ENCODE measurements at places on chromosomes 1 and 21.

- no peak overlapping the region for H3K4me3 ChIP-seq
- H3K4me1 ChIP-seq: no peaks in the 10 kb centered on the region
- H3K27me3 ChIP-seq: no peaks in the 10 kb centered on the region
- no peak overlapping the region for H3K27ac ChIP-seq
- H3K36me3 ChIP-seq: peaks cover 17% of the 10 kb centered on the region
Observed at GRCh38 chr1:2506901-2507565, 19.4 kb downstream of the PANK4 start.

DNA sequence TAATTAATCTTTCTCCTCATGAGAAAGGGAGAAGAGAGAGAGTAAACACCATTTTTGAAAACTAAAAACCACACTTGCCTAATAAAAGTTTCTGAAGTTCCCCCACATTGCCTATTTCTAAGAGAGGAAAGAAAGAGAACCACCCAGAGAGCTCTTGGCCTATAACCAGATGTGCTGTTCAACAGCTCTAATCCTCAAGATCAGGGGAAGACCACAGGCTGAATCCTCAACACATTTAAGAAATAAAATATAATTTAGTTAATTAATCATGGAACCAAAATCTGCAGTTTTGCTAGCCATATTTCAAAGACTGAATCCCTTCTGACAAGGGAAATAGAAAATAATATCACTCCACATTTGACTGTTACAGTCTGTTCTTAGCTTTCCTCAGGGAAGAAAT, 11.9 kb downstream of the PRRX1 start:
- H3K27me3 ChIP-seq: peaks cover 7% of the 10 kb centered on the region
- DNase-seq: no peak
- no peak overlapping the region for H3K4me3 ChIP-seq
- H3K27ac ChIP-seq: no peak overlapping the region

DNA sequence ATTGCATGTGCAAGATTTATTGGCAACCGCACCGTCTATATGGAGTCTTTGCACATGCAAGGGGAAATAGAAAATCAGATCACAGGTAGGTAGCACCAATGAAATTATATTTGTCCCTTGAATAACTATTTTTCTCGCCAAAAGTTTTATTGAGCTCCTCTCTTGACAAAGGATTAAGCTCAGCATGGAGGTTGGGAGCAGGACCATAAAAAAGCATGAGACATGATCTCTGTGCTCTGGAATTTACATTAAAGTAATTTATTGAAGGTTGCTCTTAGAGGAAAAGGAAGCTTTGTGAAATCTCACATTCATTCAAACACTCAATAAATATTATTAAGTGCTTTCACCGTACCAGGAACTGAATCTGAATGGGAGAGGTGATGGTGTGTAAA, 66.0 kb upstream of the UBE2U start:
- no peaks in the 10 kb centered on the region for H3K36me3 ChIP-seq
- no peaks in the 10 kb centered on the region for H3K27me3 ChIP-seq
- H3K4me3 ChIP-seq: no peak overlapping the region
- DNase-seq: no peak

- no peaks in the 10 kb centered on the region for H3K27me3 ChIP-seq
- no peak for DNase-seq
- H3K36me3 ChIP-seq: peaks cover 10% of the 10 kb centered on the region
- H3K4me1 ChIP-seq: peaks cover 40% of the 10 kb centered on the region
- H3K4me3 ChIP-seq: peak overlapping the region; percentile 86
Observed at GRCh38 chr21:44940116-44940631, 345 bp downstream of the SLX9 start.

DNA sequence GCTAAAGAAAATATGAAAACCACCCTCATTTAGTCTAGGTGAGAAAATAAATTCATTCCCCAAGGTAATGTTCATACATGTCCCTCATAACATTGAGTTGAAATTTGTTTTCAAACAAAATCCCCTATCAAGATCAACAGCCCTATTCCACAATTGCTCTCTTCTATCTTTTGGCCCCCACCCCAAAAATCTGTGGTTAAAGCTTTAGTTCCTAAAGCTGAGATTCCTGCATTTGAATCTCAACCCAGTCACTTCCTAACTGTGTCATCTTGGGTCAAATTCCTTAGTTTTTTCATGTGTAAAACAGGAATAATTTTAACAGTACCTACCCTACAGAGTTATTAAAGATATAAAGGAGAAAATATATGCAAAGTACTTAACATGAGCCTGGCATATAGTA, 22.0 kb downstream of the KIAA0319L start:
- no peaks in the 10 kb centered on the region for H3K27me3 ChIP-seq
- peaks cover 4% of the 10 kb centered on the region for H3K36me3 ChIP-seq
- DNase-seq: no peak
- H3K4me1 ChIP-seq: peaks cover 44% of the 10 kb centered on the region
- H3K4me3 ChIP-seq: no peak overlapping the region
- H3K27ac ChIP-seq: no peak overlapping the region

DNA sequence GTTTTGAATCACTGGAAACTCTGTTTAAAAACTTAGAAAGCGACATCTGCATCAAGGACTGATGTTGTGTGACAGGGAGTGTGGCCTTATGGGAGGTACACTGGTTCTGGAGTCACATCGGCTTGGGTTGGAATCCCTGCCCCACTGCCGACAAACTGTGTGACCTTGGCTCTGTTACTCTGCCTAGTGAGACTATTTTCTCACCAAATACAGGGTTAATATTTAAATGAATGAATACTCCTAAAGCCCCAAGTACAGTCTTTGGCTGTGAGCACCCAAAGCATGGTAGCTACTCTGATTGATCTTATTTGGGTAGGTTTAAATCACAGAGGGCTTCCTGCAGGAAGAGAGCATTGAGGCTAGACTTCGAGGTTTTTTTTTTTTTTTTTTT, 102.0 kb downstream of the ACTL8 start:
- H3K4me1 ChIP-seq: no peaks in the 10 kb centered on the region
- no peaks in the 10 kb centered on the region for H3K27me3 ChIP-seq
- H3K36me3 ChIP-seq: no peaks in the 10 kb centered on the region
- DNase-seq: no peak
- H3K27ac ChIP-seq: no peak overlapping the region

DNA sequence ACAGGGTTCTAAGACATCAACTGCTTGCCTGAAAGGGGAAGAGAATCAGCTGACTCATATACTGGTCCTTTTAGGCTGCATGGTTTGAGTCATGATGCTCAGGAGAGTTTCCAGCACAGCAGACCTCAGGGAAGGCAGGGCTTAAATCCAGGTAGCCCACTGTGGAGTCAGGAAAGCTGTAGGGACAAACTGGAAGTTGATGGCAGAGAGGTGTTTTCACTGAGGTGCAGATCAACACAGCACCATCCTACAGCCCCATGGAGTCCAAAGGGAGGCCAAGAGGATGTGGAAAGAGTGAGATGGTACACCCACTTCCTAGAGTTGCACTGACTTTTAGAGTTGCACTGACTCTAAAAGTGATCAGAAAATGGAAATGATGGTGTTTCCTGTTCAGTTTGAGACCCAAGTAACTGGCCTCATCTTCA, 252.4 kb upstream of the DUSP10 start:
- H3K4me1 ChIP-seq: no peaks in the 10 kb centered on the region
- H3K27ac ChIP-seq: no peak overlapping the region
- no peak for DNase-seq

DNA sequence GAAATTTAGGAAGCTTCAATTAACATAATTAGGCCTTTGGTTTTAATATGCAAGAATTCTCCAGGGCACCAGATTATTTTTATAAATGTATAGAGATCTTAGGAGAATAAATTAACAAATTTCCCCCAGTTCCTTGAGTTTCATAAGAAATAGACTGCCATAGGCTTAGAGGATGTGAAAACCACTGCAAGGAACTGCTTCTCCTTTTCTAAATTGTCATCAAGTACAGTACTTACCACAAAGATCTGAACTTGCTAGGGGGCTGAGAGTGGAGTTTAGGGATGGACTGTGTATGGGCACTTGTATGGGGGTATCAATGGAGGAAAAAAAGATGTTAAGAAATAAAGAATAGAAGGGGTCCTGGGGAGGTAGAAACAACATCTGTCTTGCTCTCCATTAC, 31.1 kb downstream of the LHX8 start:
- no peak for DNase-seq
- no peak overlapping the region for H3K27ac ChIP-seq
- H3K4me3 ChIP-seq: no peak overlapping the region
- no peaks in the 10 kb centered on the region for H3K27me3 ChIP-seq

GRCh38 chr1:235928197-235928596, 61.5 kb upstream of the LYST start:
- DNase-seq: no peak
- H3K27ac ChIP-seq: no peak overlapping the region
- H3K36me3 ChIP-seq: no peaks in the 10 kb centered on the region
- no peak overlapping the region for H3K4me3 ChIP-seq

DNA sequence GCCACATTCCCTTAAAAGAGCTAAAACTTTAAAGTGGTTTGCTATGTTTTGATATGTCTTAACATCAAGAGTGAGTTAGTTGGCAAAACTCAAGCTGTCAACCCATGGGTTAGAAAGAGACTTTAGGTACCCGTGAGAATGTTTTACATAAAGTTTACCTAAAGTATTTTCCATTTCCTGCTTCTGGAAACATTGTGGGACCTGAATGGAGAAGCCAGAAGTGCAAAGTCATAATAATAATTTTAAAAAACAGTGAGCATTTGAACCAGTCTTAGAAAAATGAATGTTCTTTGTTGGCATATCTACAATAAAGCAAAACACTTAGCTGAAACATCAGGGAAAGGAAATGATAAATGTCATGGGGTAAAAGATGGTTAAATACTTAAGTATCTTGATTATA, 34.8 kb downstream of the LRRC8C start:
- H3K27ac ChIP-seq: no peak overlapping the region
- no peaks in the 10 kb centered on the region for H3K36me3 ChIP-seq
- peaks cover 66% of the 10 kb centered on the region for H3K4me1 ChIP-seq
- no peak for DNase-seq
- no peak overlapping the region for H3K4me3 ChIP-seq
- H3K27me3 ChIP-seq: no peaks in the 10 kb centered on the region

- H3K27me3 ChIP-seq: no peaks in the 10 kb centered on the region
- no peak overlapping the region for H3K27ac ChIP-seq
- no peaks in the 10 kb centered on the region for H3K36me3 ChIP-seq
- H3K4me1 ChIP-seq: no peaks in the 10 kb centered on the region
- H3K4me3 ChIP-seq: no peak overlapping the region
Observed at GRCh38 chr1:110255392-110255787, 45.3 kb downstream of the KCNC4 start.

- no peak for DNase-seq
- H3K27me3 ChIP-seq: no peaks in the 10 kb centered on the region
- no peaks in the 10 kb centered on the region for H3K36me3 ChIP-seq
Observed at GRCh38 chr1:91054780-91055481, 33.1 kb upstream of the ZNF644 start.

DNA sequence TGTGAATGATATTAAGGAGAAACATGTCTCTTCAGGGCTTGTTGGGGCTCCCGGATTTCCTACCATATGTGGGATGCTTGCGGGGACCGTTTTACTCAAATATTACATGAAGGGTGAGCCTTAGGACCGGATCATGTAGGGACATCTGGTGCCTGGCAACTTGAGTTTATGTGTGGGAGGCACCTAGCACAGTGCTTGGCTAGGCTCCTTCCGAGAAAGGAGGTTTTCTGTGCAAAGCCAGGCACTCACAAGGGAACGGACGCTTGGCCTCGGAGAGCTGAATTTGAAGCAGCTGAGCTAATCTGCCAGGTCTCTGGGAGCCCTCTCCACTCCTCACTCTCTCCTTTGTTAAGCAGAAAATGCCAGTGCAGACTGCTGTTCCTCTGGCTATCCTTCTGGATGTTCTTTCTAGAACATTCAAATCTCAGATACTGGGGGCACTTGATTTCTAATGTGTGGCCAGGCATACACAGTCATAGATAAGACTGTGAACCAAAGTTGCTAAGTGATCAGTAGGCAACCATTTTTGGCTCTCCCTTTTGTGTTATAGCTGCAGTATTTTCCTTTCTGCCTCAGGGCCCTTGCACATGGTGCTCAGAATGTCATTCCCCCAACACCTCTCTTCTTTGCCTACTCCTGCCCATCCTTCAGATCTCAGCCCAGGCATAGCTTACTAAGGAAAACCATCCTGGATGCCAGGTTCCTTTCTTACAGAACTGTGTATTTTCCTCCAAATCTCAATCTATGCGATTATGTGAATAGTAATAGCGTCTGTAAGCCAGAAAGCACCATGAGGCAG, 216.6 kb upstream of the CSF3R start:
- H3K36me3 ChIP-seq: no peaks in the 10 kb centered on the region
- H3K4me3 ChIP-seq: no peak overlapping the region
- no peak overlapping the region for H3K27ac ChIP-seq
- DNase-seq: no peak

GRCh38 chr1:211639475-211640300, 35.7 kb downstream of the NEK2 start:
- H3K4me3 ChIP-seq: no peak overlapping the region
- no peak overlapping the region for H3K27ac ChIP-seq
- no peaks in the 10 kb centered on the region for H3K4me1 ChIP-seq
- no peaks in the 10 kb centered on the region for H3K27me3 ChIP-seq
- no peak for DNase-seq

DNA sequence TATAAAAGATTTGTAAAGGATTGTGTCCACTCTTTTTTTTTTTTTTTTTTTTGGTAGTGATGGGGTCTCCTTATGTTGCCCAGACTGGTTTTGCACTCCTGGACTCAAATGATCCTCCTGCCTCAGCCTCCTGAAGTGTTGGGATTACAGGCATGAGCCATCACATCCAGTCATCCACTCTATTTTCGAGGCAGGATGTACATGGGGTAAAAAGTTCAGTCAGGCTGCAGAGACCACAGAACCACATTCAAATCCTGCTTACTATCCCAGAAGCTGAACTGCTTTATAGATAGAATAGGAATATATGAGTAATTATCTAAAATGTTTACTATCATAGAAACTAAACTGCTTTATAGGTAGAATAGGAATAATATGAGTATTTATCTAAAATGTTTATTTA, 26.0 kb upstream of the KCNK2 start:
- no peaks in the 10 kb centered on the region for H3K27me3 ChIP-seq
- no peak overlapping the region for H3K27ac ChIP-seq
- no peak for DNase-seq
- no peaks in the 10 kb centered on the region for H3K36me3 ChIP-seq
- no peak overlapping the region for H3K4me3 ChIP-seq

Data from CD8-positive, alpha-beta memory T cell (primary cell).